Uterus (tissue), 4 donors: ENCODE measurements at places on chromosomes 5 and 9. TPM values are rescaled to one million over a fixed set of nuclear protein-coding genes. Genes with fewer than 3 reads are reported as not detected.

IL7R gene
- 5.4 TPM for total RNA-seq

CDKN2B-AS1 gene
- total RNA-seq: not detected

ABO gene
- 6.1 TPM for total RNA-seq

KCNV2 gene
- total RNA-seq: not detected

SPACA9 gene
- 0.26 TPM for total RNA-seq

NIPSNAP3A gene
- 63.2 TPM for total RNA-seq

POU5F2 gene
- 3.1 TPM for total RNA-seq

CDH10 gene
- 12.0 TPM for total RNA-seq

PCSK1 gene
- 0.14 TPM for total RNA-seq

DNA sequence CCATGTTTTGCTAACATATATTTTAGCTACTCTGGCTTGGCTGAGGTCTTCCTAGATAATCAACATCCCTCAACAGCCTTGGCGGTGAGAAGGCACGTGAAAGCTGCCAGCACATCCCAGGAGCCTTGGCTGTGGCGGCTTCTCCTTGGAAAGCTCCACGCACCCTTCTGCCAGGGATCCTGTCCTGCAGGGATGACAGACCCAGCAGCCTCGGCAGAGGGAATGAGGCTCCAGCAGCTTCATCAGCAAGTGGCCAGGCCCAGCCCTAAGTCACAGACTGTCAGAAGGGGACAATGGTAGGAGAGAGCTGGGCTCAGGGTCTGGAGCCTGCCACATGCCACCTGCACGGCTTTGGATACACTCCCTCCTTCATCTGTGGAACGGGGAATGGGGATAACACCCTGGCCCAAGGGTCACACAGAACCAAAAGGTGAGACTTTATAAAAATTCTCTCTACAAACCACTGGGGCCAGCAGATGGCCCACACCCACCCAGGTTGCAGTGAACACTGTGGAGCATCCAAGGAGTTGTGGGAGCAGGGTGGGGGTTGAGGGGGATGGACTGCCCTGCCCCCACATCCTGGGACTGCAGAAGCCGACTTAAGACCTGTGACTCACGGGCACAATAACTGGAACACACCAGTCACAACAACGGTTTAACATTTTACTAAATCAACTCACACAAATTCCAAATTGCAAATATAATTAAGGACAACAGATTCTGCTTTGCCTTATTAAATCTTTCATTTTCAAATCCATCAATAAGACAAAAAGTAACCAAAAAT, 65.1 kb downstream of the MACROH2A1 start:
- no peak for DNase-seq

- no peak for DNase-seq
Observed at GRCh38 chr9:111052791-111053190, 14.5 kb upstream of the LPAR1 start.

- DNase-seq: no peak
Observed at GRCh38 chr9:34377404-34377746, 677 bp upstream of the MYORG start.

GRCh38 chr5:148446611-148447010, 62.9 kb downstream of the FBXO38 start:
- DNase-seq: no peak

- no peak for DNase-seq
Observed at GRCh38 chr9:81303658-81304057, 385.7 kb downstream of the TLE1 start.

DNA sequence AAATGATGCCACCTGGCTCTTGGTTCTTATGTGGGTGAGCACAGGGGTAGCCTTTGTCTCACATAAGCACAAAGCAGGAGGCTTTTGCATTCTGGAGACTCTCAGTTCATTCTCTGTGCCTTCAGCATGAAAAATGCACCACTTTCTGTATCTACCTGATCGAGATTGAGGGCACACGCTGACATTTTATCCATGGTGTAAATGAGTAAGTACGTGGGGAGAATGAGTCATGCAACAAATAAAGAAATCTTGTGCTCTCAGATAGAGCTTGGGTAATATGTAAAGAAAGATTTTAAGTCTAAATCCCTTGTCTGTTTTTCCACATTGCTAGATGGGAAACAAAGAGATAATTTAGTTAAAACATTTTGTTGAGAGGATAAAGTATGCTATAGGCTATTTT, 607.2 kb upstream of the WWC1 start:
- DNase-seq: no peak

- no peak for DNase-seq
Observed at GRCh38 chr9:91065231-91066041, 263.8 kb downstream of the SYK start.

- DNase-seq: peak; percentile 62
Observed at GRCh38 chr5:32709750-32710549, 1.2 kb upstream of the NPR3 start.

- DNase-seq: no peak
Observed at GRCh38 chr5:142722146-142722545, 36.3 kb upstream of the FGF1 start.

DNA sequence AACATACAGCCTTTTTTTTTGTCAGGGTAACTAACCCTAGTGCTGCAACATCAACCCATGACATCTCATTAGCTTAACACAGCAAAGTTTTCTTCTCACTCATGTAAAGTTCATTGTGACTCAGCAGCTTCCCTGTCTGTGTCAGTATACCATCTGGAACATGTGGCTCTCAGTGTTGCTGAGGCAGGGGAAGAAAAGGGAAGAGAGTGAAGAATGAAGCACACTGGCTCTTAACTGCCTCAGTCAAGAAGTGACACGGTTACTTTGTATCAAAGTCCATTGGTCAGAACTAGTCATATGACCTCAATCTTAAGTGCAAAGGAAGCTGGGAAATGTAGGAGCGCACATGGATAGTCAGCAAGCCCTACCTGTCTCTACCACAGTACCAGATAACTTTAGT, 185.0 kb upstream of the ELL2 start:
- no peak for DNase-seq

GRCh38 chr5:73499187-73499586, 945 bp downstream of the BTF3 start:
- DNase-seq: no peak
